ENCODE measurements at places on chromosomes 1 and 21. TPM values are rescaled to one million over a fixed set of nuclear protein-coding genes. Genes with fewer than 3 reads are reported as not detected.

DNA sequence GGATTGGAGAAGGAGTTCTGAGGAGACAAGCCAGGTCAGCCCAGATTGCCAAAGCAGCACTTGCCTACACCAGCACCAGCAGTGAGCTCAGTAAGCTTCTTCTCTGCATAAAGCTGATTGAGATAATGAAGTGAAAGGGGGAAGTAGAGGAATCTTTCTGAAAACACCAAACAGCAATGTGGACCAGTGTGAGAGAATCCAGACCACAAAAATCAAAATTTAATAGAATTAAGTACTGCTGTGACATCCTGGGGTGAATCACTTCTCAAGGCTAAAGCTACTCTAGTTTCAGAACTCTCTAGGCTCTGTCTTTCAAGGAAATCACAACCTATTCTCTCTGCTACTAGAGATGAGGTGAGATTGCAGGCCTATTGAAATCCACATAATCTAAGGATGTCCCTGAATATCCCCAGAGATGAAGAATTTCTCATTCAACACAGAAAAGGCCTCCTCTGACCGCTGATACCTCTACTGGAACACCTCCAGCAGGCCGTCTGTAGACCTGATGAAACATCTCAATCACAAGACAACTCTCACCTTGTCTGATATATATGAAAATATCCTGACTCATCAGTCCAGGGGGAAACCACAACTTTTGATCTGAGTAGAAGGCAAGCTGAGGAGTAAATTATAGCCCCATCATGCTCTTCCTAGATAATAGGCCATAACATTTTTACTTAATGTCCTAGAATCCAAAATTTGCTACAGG, at the start of gene FCRL4:
Gene FCRL4 (minus strand): TSS at position 127 of the 709 bp plus-strand sequence. CDS start 141 bp downstream, outside the sequence.
- no peak for DNase-seq
- no peaks in the 10 kb centered on the region for H3K27me3 ChIP-seq
- no peaks in the 10 kb centered on the region for H3K4me1 ChIP-seq
- no peak within 1 kb of the TSS for H3K4me3 ChIP-seq

DNA sequence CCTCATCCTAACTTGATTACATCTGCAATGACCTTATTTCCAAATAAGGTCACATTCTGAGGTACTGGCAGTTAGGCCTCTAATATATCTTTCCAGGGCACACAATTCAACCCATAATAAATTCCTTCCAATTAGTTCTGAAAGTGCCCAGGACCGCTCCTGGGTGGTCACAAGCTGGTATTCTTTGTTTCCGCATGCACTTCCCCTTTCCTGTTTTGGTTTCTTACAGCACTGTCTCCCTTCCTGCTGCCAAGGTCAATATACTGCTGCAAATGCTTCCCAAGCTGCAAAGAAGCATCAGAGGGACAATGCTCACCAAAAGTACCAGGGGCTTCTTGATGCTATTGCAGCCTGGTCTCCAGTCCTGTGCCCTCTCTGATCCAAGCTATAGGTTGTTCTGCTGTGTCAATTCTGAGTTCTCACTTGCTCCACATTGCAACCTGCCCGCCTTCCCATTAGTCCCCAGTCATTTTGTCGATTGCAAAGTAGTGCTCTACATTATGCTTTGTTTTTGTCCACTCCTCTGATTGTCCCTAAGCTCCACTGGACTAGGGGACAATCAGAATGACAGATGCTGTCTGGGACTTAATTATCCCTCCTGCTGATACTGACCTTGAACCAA, 13.9 kb upstream of the XPR1 start:
- no peaks in the 10 kb centered on the region for H3K4me1 ChIP-seq
- H3K27me3 ChIP-seq = no peaks in the 10 kb centered on the region
- H3K4me3 ChIP-seq = no peak overlapping the region
- H3K36me3 ChIP-seq = no peaks in the 10 kb centered on the region

DNA sequence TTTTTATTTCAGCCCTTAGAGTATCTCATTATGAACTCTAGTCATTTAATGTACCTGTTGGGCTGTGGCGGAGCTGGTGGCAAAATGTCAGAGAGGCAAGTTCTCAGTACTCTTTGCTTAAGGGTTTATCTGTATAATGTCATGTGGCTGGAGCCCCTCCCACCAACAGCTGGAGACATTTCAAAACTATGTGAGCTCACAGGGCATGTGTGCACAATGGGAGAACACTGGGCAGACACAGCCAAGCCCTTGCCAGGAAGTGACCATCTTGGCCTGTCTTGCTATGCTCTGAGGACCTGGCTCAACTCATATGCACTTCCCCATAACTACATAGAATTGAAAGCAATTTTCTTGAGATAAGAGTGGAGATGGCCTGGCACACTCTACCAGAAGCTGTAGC, 296.4 kb downstream of the PTPRU start:
- H3K4me3 ChIP-seq = no peak overlapping the region
- H3K27me3 ChIP-seq = peaks cover 4% of the 10 kb centered on the region
- no peak for DNase-seq
- no peaks in the 10 kb centered on the region for H3K36me3 ChIP-seq
- no peak overlapping the region for H3K27ac ChIP-seq
- no peaks in the 10 kb centered on the region for H3K4me1 ChIP-seq

- no peak overlapping the region for H3K4me3 ChIP-seq
- peaks cover 50% of the 10 kb centered on the region for H3K27me3 ChIP-seq
- H3K4me1 ChIP-seq = no peaks in the 10 kb centered on the region
- H3K27ac ChIP-seq = no peak overlapping the region
Observed at GRCh38 chr1:217139513-217139912, 416.3 kb upstream of the ESRRG start.

- H3K27ac ChIP-seq = peak overlapping the region; percentile 30
- no peak for DNase-seq
- peak overlapping the region; percentile 20 for H3K4me3 ChIP-seq
- no peaks in the 10 kb centered on the region for H3K27me3 ChIP-seq
- H3K4me1 ChIP-seq = peaks cover 80% of the 10 kb centered on the region
- H3K36me3 ChIP-seq = peaks cover 50% of the 10 kb centered on the region
Observed at GRCh38 chr21:44865561-44866280, 7.8 kb downstream of the PTTG1IP start.

- H3K27ac ChIP-seq = peak overlapping the region; percentile 85
- H3K4me3 ChIP-seq = no peak overlapping the region
- H3K36me3 ChIP-seq = no peaks in the 10 kb centered on the region
- H3K27me3 ChIP-seq = no peaks in the 10 kb centered on the region
Observed at GRCh38 chr1:92980732-92981647, 19.7 kb upstream of the DIPK1A start.

Gene DNAJC28
- not detected for total RNA-seq

Gene ADGRB2
- 0.71 TPM for total RNA-seq

Gene TMEM269
- total RNA-seq = 0.60 TPM
